ENCODE measurements at places on chromosomes 6 and 20. TPM values are rescaled to one million over a fixed set of nuclear protein-coding genes. Genes with fewer than 3 reads are reported as not detected.

Gene FITM2
- total RNA-seq: 3.5 TPM

Gene MDFI
- 415 TPM for total RNA-seq

Gene MAD2L1BP
- 26.0 TPM for total RNA-seq

Gene SOX18
- not detected for total RNA-seq

Gene SLC24A3
- total RNA-seq: 0.08 TPM

Gene PCSK2
- total RNA-seq: not detected

Gene GJA10
- total RNA-seq: not detected

Gene SOBP
- 0.19 TPM for total RNA-seq

Gene DPPA5
- total RNA-seq: not detected

Gene KCNK15
- total RNA-seq: under 0.01 TPM

Gene SAPCD1
- 1.5 TPM for total RNA-seq

Gene MEP1A
- 0.11 TPM for total RNA-seq

Gene SAMD3
- total RNA-seq: 0.16 TPM

Gene SEL1L2
- total RNA-seq: not detected

Gene SGK2
- total RNA-seq: not detected

Gene SLC22A2
- total RNA-seq: not detected

Gene MOXD1
- total RNA-seq: 3.4 TPM

Gene IMPG1
- total RNA-seq: not detected

Gene LY6G5C
- total RNA-seq: 0.76 TPM
